Cortex of kidney (tissue), 1 donor: ENCODE measurements at places on chromosomes 12 and 14.

- no peak for DNase-seq
Observed at GRCh38 chr12:131085125-131085815, 131.6 kb downstream of the ADGRD1 start.

DNA sequence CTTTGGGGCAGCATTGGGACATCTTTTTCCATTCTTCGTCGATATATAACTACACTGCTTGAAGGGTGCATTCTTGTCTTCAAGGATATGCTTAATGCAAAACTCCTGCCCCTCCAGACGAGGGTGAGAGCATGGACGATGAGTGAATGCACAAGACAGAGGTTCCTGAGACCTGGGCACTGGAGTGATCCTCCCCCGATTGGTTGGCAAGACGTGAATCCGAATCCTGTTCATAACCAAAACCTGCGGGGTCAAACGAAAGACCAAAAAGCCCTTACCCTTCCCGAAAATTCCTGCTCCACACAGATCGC is 684 bp downstream of the KANSL2 start:
- no peak for DNase-seq

DNA sequence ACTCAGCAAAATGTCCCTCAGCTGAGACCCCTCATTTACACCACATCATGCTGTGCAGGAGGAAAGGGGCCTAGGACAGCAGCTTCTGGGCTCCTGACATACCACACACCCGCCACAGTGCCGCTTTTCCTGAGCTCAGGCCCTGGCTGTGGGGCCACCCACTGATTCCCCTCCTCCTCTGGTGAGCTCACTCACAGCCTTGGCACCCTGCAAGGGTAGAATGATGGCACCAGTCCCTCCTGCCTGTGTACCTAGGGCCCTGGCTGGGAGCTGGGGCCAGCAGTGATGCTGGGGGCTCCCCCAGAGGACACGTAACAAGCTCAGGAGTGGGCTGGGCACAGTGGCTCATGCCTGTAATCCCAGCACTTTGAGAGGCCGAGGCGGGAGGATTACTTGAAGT is 44.4 kb downstream of the PLEKHD1 start:
- no peak for DNase-seq

DNA sequence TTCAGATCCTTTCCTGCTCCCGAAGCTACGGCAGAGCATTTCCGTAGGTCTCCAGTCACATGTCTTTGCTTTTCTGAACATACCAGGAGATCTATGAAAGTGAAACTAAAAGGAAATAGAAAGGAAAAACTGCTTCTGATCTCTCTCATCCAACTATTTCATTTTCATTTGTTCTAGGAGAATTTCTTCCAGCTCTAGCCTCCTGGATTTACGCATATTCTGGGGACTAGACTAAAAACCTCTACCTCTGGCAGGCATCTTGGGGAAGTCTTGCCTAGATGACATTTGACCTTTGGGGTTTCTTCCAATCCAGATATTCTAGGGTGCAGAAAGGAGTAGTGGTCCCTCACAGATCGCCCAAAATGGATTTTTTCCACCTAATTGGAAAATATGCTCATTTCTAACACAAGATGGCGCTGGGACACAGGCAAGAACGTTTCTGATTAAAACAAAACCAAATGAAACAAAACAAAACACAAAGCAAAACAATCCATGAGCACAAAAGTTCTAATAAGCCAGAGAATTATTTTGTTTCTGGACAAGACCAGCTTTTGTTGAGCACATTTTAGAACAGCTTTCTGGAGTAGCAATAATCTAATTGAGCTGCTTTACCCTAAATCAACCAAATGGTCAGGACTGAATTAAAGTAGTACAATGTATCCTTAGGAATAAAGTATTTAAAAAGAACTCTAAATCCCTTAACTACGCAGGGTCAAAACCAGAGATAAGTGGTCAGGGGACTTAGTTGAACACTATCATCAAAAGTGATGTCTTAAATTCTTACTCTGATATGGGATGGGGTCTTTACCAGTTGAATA is 12.3 kb upstream of the PARP11 start:
- DNase-seq: no peak

GRCh38 chr14:38207377-38207735 is 348 bp upstream of the SSTR1 start:
- no peak for DNase-seq

GRCh38 chr14:36665887-36666415 is 4.3 kb downstream of the PAX9 start:
- DNase-seq: no peak

DNA sequence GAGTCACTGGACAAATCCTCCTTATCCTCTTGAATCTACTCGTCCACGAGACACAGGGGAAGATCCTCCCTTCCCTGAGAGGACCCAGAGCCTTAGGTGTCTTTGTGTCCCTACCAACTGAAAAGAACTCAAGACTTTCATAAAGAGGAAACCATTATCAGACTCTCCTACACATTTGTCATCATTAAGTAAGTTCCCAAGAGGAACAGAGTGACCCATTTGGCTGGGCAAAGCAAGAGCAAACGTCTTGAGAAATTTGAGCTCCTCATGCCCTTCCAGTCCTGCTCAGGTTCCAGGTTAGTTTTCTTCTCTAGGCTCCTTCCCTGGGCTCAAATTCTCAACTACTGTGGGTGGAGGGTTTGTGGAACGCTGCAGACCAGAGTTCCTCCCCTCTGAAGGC is 5.7 kb downstream of the MLF2 start:
- DNase-seq: no peak

DNA sequence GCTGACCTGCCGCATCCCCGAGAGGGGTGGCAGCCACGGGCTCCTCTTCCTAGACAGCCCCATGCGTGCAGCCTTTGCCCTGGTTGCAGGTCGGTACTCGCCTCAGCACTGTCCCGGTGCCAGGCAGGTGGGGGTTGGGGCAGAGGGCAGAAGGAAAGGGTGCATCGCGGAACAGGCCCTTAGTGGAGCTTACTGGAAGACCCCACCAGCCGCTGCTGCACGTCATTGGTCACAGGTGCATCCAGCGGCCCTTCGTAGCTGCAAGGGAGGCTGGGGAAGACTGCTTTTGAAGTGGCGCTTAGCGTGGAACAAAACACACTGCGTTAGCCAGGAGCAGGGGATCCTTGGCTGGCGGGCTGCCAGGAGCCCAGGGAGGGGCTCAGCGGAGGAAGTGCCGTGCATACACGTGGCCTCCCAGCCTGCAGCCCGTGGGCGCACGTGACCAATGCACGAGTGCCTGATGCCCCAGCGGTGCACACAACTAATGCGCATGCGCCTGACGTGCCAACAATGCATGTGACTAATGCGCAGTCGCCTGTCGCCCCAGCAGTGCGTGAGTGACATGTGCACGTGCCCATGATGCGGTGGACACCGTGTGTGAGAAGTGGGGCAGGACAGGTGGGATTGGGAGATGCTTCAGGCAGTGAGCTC is 5.0 kb upstream of the EP400 start:
- no peak for DNase-seq

DNA sequence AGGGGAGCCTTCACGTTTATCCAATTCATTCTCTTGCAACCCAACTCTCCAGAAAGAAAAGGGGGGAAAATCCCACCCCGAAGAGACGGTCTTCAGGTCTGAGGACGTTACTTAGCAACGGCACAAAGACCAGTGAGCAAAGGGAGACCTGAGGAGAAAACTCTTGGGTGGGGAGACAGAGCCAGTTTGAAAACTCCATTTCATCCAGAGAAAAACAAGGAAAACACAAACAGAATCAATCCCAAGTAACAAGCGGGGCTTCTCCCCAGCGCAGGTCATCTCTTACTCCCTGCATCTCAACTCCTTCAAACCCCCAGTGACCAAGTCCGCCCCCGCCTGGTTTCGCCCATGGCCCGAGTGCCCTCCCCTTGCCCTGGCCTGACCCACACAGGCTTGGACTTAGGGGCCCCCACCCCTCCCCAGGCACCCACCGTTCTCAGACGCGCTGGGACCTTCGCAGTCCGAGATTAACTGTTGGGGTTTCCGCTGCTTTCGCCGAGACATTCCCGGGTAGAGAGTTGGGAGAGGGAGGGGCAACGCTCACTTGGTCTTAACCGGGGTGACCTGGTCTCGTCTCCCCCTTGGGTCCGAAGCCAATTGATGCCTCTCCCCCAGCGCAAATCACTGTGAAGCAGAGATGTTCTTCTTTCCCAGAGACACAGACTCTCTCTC is 10.4 kb upstream of the SALL2 start:
- no peak for DNase-seq

GRCh38 chr14:86334355-86334754 is 804.4 kb downstream of the FLRT2 start:
- no peak for DNase-seq

GRCh38 chr14:102930753-102931579 is 8.5 kb downstream of the AMN start:
- no peak for DNase-seq

DNA sequence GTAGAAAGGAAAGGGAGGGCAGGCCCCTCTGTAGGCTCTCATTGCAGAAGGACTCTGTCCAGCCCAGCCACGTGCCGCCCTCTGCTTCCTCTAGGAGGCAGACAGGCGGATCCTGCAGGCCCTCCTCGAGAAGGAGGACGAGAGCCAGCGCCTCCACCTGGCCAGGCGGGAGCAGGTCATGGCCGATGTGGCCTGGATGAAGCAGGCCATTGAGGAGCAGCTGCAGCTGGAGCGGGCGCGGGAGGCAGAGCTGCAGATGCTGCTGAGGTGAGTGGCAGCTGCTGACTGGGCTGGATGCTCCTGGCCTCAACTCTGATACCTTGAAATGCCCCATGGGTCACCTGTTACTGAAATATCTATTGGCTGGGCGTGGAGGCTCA is 10.9 kb downstream of the TCHP start:
- DNase-seq: no peak

- no peak for DNase-seq
Observed at GRCh38 chr14:68854421-68854820, 61.6 kb upstream of the ZFP36L1 start.

- DNase-seq: no peak
Observed at GRCh38 chr12:95385246-95386035, 88.5 kb upstream of the METAP2 start.

- no peak for DNase-seq
Observed at GRCh38 chr12:45745861-45746277, 16.4 kb downstream of the ARID2 start.

- DNase-seq: no peak
Observed at GRCh38 chr14:53947094-53947445, 9.6 kb downstream of the BMP4 start.

DNA sequence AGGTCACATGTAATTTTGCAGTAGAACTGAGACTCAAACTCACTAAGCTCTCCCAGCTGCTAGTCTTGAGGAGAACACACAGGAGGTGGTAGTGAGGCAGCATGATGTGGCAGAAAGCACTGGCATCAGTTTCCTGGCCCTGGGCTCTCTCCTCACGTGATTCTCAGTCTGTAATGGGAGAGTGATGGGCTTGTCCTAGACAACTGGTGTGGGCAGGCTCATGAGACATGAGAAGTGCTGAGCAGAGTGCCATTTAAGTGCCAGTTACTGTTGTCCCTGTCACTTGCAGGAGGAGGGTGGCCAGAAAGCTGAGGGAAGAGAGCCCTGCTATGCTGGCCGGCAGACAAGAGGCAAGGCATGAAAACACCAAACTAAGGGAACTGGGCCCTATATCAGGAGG is 48.5 kb upstream of the OVCH1 start:
- no peak for DNase-seq

DNA sequence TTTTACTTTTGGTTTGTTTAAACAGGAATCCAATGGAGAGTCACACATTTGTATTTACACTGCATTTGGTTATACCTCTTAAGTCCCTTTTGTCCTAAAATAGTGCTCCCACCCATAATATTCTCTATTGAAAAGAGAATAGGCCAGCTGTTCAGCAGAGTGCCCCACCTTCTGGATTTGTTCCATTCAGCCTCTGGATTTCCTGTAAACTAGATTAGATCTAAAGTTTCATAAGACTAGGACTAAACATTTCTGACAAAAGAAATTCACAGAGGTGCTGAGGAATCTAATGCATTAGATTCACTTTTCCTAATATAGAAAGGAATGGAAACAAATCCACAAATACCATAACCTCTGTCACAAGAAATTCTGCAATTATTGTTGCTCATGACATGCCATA is 38.1 kb downstream of the GCH1 start:
- no peak for DNase-seq

- DNase-seq: no peak
Observed at GRCh38 chr14:72420749-72421474, 473.0 kb downstream of the DPF3 start.

GRCh38 chr12:102633981-102634605 is 153.7 kb upstream of the IGF1 start:
- no peak for DNase-seq

GRCh38 chr12:2355604-2356003 is 302.8 kb downstream of the CACNA1C start:
- DNase-seq: no peak

- DNase-seq: no peak
Observed at GRCh38 chr14:35234012-35234805, 58.0 kb upstream of the PSMA6 start.
